ENCODE measurements at places on chromosomes 3 and 15.

DNA sequence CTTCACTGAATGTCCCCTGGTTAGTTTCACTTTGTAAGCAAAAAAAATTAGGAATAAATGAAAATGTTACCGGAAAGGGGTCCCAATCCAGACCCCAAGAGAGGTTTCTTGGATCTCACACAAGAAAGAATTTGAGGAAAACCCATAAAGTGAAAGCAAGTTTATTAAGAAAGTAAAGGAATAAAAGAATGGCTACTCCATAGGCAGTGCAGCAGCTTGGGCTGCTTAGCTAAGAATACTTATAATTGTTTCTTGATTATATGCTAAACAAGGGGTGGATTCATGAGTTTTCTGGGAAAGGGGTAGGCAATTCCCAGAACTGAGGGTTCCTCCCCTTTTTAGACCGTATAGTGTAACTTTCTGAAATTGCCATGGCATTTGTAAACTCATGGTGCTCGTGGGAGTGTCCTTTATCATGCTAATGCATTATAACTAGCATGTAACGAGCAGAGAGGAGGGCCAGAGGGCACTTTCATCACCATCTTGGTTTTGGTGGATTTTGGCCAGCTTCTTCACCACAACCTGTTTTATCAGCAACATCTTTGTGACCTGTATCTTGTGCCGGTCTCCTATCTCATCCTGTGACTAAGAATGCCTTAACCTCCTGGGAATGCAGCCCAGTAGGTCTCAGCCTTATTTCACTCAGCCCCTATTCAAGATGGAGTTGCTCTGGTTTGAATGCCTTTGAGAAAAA, 41.0 kb upstream of the CMSS1 start:
- no peak for DNase-seq

DNA sequence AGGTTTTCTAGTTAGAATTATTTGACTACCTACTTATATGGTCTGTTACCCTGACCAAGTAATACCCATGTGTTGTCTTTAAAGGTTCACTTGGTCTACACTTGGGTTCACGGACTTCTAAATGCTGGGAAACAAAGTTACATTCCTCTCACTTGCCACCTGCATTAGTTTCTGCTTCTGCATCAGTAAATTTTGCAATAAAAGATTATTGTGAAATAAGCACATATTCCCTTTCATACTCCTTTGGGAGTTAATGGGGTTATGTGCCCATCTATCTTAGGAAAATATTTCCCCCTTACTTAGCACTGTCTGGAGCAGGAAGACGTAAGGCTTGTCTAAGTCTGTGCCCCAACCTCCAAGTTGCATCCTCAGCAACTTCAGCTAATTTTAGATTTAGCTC, 160.7 kb downstream of the FRMD5 start:
- peak; percentile 7 for DNase-seq

GRCh38 chr3:182410051-182410450, 383.3 kb upstream of the ATP11B start:
- DNase-seq, result no peak

GRCh38 chr3:117104381-117104780, 394.8 kb downstream of the TUSC7 start:
- no peak for DNase-seq

DNA sequence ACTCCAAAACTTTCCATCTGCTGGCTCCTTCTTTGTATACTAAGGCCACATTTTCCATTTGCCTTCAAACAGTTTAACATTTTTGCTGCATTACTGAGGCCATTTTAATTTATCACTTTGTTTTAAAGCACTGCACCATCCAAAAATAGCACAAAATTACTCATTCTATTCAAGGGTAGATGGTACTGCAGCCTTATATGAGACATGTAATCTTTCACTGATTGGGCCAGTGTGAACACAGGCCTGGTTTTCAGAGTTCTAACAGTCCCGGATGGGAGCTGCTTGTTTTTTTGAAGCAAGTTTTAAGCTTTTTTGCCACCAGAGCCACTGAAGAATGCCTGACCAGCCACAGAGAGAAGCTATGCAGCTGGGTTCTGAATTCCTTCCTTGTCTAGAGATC, 172.3 kb upstream of the TSC22D2 start:
- peak; percentile 71 for DNase-seq

DNA sequence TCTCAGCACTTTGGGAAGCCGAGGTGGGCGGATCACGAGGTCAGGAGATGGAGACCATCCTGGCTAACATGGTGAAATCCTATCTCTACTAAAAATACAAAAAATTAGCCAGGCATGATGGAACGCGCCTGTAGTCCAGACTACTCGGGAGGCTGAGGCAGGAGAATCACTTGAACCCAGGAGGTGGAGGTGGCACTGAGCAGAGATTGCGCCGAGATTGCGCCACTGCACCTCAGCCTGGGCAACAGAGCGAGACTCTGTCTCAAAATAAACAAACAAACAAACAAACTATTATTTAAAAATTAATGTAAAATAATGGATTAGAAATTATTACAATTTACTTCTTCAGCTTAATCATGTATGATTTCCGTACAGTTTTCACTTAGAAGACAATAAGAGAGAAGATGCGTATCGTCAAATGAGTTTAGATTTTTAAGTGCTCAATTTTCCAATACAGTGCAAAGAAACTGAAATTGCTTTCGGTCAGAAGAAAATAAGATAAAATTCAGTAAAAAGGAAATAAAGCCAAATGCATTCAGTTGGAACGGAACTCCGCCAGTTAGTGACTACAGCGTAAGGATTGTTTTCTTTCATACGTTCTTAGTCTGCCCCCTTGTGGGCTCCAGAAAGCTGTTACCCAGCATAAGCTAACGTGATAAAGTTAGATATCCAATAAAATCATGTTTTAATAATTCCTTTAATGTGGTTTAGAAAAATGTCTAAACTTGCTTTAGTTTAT, 24.8 kb downstream of the AADAC start:
- DNase-seq, result peak; percentile 74

GRCh38 chr15:70246623-70247220, 149.0 kb upstream of the TLE3 start:
- DNase-seq, result no peak

- DNase-seq, result no peak
Observed at GRCh38 chr3:105413343-105413887, 46.7 kb downstream of the ALCAM start.

DNA sequence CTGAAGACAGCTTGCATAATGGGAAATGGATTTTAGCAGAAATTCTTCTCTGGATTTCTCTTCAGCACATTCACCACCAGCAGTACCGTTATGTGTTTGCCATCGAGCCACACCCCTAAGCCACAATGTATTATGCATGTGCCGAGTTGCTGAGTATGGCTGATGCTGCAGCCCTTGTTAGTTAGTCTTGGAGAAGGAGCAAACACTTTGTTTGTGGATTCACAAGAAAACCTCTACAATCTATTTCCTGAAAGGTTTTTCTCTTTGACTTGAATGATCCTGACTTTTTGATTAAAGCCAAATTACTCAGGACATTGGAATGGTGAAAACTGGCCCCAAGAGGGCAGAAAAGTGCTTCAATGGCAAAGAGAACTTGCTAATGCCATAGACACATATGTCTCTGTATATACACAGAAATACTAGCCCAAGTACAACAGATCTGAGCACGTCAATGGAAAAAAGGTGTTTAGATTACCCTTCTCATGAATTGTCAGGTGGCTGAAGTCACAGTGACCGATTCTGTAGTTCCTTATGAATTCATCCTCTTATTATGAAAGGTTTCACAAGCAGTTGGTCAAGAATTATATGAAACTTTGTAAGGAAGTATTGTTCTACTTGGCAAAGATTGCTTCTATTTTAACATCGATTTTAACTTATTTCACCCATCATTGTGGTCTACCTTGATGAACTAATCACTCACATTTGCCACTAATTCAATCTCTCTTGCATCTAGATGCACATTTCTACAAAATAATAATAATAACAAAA, 103.0 kb downstream of the P3H2 start:
- peak; percentile 48 for DNase-seq

GRCh38 chr3:50490424-50490823, 13.0 kb downstream of the CACNA2D2 start:
- no peak for DNase-seq

DNA sequence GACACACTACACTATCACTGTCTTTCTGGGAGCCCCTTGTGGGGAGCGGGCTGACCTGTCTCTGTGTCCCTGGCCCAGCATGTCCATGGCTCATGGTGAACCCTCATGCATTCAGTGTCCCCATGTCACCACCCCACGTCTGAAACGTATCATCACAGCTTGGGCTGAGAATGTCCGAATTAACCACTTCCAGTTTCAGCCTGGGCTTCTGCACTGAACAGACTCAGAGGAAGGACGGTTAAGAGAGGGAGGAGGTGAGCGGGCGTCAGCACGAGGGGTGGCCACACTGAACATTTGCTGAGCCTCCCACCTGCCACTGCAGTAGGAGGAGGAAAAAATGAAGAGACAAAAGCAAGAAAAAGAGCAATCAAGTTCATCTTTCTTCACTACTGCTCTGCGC, 30.5 kb downstream of the ATP2B2 start:
- no peak for DNase-seq

- DNase-seq, result no peak
Observed at GRCh38 chr3:130786306-130786705, 39.7 kb upstream of the PIK3R4 start.

- no peak for DNase-seq
Observed at GRCh38 chr15:85744579-85744978, 50.1 kb downstream of the KLHL25 start.

DNA sequence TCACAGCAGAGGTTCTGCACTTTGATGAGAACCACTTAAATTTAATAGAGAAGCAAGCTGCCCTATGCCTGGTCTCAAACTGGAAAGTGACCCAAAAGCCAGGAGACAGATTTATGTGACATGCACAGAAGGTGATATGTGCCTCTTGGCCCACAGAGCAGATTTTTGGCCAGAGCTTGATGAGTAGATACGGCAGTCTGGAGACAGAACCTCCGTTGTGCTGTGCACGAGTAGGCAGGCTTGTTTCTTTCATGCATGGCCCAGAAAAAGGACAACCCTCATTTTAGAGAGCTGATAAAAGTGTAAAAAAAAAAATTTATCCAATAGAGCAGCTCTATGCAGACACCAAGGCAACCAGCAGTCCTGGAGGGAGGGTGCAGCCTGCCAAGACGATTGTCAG, 423.1 kb downstream of the CNTN6 start:
- no peak for DNase-seq

- DNase-seq, result no peak
Observed at GRCh38 chr3:6912240-6912639, 51.3 kb downstream of the GRM7 start.

DNA sequence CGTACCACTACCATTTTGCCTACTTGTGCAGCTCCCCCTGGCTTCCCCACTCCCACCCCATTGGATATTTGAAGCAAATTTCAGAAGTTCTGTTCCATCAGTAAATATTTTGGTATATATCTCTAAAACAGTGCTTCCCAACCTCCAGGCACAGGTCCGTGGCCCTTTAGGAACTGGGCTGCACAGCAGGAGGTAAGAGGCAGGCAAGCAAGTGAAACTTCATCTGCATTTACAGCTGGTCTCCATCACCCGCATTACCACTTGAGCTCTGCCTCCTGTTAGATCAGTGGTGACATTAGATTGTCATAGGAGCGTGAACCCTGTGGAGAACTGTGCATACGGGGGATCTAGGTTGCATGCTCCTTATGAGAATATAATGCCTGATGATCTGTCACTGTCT, 97.2 kb upstream of the LRRFIP2 start:
- DNase-seq, result no peak

GRCh38 chr3:181752202-181752671, 40.5 kb downstream of the SOX2 start:
- no peak for DNase-seq

DNA sequence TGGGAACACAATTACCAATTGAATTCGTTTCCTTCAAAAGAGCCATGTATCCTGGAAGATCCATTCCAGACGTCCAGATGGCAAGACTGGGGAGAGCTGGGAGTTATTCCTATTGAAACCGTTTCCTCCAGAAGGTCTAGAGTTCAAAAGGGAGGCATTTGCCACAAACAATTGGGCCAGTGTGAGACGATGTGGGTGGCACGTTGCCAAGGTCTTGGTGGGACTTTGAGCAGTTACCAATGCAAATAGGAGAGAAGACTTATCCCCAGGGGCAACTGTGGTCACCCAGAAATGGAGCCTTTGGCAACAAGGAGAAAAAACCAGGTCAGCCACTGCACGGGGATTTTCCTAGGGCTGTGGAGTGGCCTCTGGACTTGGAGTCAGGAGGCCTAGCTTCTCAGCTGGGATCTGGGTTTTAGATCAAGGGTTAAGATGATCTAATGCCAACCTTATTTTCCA, 29.6 kb upstream of the TLE3 start:
- DNase-seq, result no peak

DNA sequence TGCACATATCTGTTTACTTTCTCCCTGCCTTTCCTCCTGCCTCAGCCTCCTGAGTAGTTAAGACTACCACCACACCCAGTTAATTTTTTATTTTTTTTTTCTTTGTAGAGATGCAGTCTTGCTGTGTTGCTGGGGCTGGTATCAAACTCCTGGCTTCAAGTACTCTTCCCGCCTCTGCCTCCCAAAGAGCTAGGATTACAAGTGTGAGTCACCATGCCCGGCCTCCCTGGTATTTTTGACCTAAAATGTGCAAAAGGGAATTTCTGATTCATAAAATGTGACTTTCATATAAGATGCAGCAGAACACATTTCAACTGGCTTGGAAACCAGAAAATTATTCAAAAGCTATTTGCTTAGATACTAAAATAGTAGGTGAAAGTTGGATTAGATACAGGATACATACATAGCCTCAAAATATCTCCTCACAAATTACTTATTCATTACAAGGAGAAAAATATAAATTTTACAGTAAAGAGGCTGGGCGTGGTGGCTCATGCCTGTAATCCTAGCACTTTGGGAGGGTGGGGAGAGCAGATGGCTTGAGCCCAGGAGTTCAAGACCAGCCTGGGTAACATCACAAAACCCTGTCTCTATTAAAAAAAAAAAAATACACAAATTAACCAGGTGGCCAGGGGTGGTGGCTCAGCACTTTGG, 32.0 kb downstream of the MAP4 start:
- peak; percentile 38 for DNase-seq

GRCh38 chr3:124514683-124515082, 215.6 kb upstream of the UMPS start:
- DNase-seq, result no peak

DNA sequence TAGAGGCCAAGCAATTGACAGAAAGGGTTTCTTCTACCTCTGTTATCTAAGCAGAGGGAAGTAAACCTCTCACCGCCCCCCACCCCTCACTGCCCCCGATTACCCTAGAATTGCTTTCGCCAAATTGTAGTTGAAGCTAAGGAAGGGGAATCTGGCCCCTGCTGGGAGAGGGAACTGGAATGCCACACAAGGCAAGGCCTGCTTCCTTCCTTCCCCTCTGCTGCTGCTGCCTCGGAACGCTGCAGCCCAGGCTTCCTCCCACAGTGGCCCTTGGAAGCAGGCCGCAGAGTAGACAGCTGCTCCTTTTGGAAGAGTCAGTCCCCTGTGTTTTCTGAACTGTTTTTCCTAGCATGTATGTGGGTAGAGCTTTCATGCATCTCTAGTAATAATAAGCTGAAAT, 21.6 kb downstream of the RLBP1 start:
- no peak for DNase-seq

- no peak for DNase-seq
Observed at GRCh38 chr3:124896824-124897526, 9.8 kb upstream of the ITGB5 start.

- DNase-seq, result peak; percentile 43
Observed at GRCh38 chr15:50148362-50148963, 29.4 kb upstream of the ATP8B4 start.

GRCh38 chr3:183777016-183777618, 48.3 kb downstream of the MAP6D1 start:
- DNase-seq, result peak; percentile 16

GRCh38 chr15:55661428-55661827, 73.3 kb upstream of the PYGO1 start:
- no peak for DNase-seq
